ENCODE measurements at places on chromosomes 5 and 9.

DNA sequence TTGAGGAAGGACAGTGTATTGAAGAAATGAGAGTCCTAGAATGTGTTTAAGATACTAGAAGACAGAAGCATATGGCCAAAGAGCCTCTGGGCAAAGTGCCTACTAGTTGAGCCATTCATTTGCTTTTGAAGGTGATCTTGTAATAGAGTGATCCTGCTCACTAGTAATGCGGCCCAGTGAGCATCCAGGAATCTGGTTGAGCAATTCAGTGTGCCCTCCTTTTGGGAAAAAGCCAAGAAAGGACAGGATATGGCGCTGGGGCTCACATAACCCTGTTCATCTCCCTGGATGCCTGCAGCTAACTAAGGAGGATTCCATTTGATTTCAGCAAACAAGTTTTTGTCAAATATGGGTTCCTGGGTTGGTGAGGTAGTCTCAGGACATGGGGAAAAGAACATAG is 16.3 kb downstream of the ADAM19 start:
- peak; percentile 60 for DNase-seq

GRCh38 chr5:149578896-149579295 is 2.4 kb upstream of the ARHGEF37 start:
- DNase-seq, result no peak

- peak; percentile 85 for DNase-seq
Observed at GRCh38 chr5:172943283-172943841, 15.9 kb upstream of the RPL26L1 start.

- no peak for DNase-seq
Observed at GRCh38 chr5:13941468-13941867, 3.0 kb downstream of the DNAH5 start.

DNA sequence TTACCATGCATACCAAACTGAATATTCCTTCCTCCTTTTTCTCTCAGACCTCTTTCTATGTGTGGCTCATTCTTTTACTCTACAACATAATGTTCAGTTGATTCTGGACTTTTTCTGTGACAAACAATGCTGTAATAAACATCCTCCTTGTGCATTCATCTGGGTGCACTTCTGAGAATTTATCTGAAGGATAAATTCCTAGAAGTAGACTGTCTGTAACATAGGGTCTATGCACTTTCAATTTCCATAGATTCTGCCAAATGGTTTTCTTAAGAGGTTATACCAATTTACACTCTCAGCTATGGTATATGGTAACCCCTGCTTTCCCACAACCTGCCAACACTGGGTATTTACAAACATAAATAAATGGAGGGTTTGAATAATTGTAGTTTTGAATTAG is 24.1 kb upstream of the TNC start:
- no peak for DNase-seq

DNA sequence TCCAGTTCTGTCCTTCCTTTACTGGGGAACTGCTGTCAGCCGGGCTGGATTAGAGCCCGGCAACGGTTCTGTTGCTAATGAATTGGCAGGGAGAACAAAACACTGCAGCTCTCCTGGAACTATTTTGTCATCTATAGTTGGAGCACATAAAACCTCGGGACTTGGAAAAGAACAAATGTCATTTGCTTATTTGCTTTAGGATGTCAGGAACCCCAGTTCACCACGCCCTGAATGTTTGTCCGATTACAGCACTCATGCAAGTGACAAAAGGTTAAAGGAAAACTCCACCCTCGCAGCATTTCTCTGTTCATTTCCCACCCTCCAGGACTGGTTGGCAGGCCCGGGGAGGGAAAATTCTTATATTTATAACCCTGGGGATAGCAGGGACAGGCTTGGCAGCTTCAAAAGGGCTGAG is 66.4 kb upstream of the PLPP1 start:
- DNase-seq, result peak; percentile 62

DNA sequence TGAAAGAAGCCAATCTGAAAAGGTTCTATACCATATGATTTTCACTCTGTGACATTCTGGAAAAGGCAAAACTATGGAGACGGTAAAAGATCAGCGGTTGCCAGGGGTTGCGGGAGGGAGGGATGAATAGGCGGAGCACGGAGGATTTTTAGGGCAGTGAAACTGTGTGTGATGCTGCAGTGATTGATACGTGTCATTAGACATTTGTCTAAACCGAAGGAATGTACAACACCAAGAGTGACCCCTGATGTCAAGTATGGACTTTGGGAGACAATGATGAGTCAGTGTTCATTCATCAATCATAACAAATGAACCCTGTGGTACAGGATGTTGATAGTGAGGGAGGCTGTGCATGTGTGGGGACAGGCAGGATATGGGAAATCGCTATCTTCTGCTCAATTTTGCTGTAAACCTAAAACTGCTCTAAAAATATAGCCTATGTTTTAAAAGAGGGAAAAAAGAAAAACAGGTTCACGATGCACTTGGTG is 34.4 kb downstream of the ERGIC1 start:
- no peak for DNase-seq

DNA sequence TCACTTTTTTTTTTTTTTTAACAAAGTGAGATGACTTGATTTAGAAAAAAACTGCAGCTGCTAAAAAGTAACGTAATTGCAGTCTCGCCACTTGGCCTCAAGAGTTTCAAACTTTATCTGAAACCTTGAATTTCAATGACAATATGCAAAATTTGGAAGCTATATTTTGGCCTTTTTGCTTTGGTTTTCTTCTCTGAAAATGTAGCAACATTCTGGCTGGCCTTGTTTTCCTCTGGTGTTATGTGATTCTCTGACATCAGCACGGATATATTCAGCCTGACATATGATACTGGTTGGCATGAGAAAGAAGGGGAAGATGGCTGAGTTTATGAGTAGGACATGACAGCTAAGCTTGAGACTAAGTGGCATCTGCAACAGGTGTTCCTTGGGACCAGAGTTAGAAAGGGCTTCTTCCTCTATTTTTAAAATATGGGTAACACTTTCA is 136.5 kb downstream of the MEF2C start:
- DNase-seq, result no peak

DNA sequence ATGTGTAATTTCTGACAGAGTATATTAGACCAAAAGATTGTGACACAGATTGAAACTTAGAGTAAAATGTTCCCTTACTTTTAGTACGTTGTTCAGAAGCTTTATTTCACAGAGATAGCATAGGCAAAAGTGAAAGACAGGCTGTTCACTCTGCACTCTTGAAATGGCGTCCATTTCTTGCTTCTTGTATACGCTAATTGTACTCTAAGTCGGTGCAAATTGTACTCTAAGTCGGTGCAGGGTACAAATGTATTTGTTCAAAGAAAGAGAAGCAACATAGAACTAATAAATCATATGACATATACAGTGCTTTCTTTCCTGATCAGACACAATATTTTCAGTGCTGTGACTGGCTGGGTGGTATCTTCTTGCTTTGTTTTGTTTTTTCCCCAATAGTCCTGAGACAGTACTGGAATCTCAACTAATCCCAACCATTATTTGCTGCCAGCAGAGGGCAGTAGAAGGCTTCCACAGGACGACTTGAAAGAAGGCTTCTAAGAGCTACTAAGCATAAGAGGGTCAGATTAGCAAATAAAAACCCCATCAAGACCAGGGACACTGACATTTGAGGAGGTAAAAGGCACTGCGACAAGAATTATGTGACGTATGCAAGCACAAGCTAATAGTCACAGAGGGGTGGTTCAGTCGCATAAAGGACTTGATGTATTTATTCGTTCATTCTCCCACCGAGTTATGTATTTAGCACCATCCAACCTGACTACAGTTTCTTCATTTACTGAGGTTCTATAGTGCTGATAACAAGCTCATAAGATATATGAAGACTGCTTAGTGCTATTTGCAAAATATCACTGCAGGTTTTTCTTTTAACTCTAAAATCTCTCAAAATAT is 831.8 kb downstream of the TAF11L14 start:
- DNase-seq, result peak; percentile 52

GRCh38 chr5:41408676-41409443 is 101.5 kb downstream of the PLCXD3 start:
- peak; percentile 48 for DNase-seq

GRCh38 chr5:15598294-15598902 is 98.4 kb downstream of the FBXL7 start:
- DNase-seq, result no peak

DNA sequence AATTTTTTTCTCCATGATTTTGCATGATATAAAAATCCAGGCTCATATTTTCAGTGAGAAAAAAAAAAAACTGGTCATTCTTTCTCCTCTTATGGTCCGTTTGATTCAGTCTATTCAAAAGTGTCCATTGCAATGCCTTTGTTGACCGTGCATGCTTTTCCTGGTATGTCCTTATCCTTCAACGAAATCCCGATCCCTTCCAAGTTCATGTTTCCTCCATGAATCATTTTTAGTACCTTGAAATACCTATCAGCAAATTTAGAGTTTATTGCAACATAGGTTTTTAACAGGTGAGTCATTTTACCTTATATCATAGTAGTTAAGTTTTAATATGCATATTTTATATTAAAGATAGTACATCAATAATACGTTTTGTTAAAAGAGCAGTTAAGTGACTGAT is 773.8 kb upstream of the CHD1 start:
- no peak for DNase-seq
